ENCODE measurements at places on chromosomes 1 and 21. TPM values are rescaled to one million over a fixed set of nuclear protein-coding genes. Genes with fewer than 3 reads are reported as not detected.

DNA sequence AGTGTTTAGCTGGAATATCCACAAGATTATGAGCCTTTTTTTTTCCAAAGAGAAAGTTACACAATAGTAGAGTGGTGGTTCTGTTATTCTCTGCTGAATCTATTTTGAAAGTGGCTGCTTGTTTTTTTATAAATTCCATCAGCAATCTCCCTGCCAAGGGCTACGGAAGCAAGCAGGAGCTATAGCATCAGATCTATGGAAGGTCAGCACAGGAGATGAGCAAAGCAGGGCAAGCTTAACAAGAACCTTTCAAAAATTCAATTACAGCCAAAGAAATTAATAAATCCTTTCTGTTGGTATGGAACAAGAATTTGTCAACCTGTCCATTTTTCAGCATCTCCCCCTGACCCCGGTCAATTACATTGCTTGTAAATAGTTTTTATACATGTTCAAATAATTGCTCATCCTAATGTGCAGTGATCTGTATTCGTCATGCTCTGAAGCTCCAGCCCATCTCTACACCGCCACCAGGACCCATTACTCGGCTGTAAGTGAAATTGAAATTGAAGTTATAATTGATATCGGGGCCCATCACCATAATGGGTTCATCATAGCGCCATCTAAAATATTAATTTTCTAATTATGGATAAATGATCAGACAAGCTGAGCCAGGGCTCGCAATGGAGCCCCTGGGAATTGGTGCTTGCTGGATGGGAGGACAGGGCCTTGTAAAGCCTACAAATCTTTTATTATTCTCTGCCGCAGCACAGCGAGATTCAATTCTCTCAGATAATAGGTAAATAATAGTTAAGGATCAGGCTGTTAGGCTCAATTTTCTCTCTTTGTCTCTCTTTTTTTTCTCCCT, 215.1 kb downstream of the ATG4C start:
- DNase-seq = no peak

AKIRIN1 gene
- total RNA-seq = 21.4 TPM

GRCh38 chr1:65821386-65821785, 28.7 kb downstream of the PDE4B start:
- DNase-seq = peak; percentile 3

OR2M3 gene
- not detected for total RNA-seq

GRCh38 chr1:204211046-204211445, 2.7 kb downstream of the GOLT1A start:
- no peak for DNase-seq

- no peak for DNase-seq
These were observed 30.4 kb upstream of the ZBTB21 start for GRCh38 chr21:42040411-42041180.

Measured in muscle of leg (tissue), 16 donors.